ENCODE measurements at places on chromosomes 2 and 18.

DNA sequence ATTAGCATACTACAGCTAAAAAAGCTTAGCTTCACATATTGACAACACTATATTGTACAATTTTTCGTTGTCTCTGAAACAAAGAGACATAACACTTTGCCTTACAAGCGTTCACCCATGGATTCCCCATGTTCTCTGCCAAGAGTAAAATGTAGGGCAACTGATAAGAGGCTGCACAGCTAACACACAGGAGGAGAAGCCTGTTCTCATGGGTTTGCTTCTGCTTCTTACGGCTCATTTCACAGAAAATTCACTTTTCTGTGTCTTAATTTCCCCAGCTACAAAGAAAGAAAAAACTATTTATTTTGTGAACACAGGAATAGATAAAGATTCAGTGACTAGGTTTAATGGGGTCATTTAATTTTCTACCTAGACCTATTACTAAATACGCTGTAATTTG is 182.8 kb upstream of the DLGAP1 start:
- no peak for DNase-seq

GRCh38 chr2:127660291-127660578 is 14.3 kb downstream of the GPR17 start:
- DNase-seq, result no peak

GRCh38 chr2:11743366-11743765 is 3.1 kb upstream of the LPIN1 start:
- no peak for DNase-seq

GRCh38 chr18:58858591-58859468 is 5.8 kb upstream of the ZNF532 start:
- no peak for DNase-seq

- DNase-seq, result no peak
Observed at GRCh38 chr2:196719110-196719872, 79.8 kb downstream of the CCDC150 start.

GRCh38 chr18:79423211-79424007 is 27.7 kb downstream of the NFATC1 start:
- no peak for DNase-seq

- DNase-seq, result no peak
Observed at GRCh38 chr2:1254662-1255343, 158.5 kb upstream of the TPO start.

DNA sequence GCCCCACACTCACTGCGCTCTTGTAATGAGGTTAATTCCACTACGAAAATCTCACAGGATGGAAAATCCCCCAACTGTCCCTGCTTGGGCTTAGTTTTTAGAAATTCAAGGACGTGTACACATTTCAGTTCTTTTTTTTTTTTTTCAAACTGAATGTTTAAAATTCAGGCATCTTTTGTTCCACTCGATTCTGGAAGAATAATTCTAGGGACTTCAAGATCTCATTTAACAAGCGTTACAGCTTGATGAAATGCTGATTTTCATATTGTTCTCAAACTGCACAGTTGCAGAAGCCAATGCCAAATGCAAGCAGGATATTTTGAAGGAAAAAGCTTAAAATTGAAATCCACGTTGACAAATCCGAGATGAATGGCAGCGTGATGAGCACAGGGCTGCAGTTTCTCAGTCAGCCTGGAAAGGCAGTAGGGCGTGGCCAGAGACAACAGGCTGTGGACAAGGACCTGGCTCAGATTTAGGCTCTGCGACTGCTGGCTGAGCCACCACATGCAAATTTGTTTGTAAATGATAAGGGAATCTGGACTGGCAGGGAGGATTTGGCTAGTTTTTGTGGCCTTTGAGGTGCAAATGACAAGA is 128.1 kb upstream of the MYCN start:
- DNase-seq, result no peak

DNA sequence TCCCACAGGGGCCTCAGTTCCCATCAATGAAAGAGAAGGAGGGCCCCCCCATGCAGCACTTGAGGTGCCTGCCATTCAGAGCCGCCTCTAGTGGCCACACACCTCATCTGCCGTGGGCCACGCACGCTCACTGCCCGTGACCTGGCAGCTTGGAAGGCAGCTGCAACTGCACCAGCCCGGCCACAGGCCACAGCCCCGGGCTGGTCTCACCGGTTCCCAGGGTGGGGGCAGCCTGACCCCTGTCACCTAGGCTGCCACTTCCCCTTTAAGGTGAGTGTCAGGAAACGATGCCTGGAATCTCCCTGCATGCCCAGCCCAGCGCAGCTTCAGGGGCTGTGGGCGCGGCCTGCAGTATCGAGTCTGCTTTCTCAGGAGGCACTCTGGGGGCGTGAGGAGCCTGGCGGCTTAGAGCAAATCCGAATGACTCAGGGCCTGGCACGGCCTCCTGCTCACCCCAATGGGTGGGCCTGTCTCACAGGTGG is 2.6 kb downstream of the MAB21L4 start:
- peak; percentile 66 for DNase-seq

DNA sequence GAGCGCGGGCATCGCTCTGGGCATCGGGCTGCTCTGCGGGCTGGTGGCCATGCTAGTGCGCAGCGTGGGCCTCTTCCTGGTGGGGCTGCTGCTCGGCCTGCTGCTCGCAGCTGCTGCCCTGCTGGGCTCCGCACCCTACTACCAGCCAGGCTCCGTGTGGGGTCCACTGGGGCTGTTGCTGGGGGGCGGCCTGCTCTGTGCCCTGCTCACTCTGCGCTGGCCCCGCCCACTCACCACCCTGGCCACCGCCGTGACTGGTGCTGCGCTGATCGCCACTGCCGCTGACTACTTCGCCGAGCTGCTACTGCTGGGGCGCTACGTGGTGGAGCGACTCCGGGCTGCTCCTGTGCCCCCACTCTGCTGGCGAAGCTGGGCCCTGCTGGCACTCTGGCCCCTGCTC is 3.8 kb downstream of the TMEM198 start:
- no peak for DNase-seq

- no peak for DNase-seq
Observed at GRCh38 chr18:34718610-34719009, 8.5 kb downstream of the DTNA start.

DNA sequence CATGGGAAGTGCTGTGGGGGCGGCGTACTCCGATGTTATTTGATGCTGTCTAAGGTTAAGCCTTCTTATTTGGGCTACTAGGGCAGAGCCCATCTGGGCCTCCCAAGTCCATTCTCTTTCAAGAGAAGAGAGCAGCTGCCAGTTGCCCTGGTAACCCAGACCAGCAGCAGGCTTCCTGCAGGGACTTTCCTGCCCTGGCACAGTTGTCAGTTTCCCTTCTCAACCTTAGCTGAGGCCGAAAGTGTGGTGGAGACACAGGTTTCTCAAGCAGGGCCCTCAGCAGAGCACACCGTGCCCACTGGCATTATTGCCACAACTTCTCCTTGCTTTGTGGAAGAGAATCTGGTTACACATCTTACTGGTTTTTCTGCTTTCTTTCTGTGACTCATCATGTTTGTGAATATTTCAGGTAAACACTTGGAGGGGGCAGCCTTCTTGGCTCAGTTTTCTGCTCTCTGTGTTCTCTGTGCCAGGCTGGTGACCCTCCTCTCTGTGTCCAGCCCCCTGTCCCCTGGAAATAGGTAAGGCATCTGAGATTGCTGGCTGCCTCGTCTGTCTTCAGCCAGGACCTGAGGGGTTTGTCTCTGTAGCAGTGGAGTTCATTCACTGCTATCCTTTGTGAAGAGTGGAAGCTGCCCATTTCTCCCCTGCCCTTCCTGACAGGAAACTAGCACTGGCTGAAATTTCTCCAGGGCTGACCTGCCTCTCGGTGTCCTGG is 111.0 kb downstream of the B3GNT2 start:
- no peak for DNase-seq

DNA sequence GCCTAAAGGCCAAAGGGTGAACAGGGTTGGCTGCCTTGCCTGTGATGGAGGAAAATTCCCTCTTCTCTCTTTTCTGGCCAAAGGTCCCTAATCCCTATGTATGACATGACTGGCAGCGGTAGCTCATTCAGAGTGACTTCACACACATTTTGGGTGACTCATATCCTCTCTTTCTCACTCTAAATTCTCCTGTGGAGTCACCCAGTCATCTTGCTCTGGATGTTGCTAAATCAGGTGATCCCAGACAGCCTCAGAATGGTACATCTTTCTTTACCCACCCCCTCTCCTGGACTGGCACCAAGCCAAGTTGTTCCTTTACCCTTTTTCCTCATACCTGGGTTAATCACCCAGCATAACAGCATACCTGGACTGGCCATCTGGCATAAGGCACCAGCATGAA is 77.2 kb downstream of the NEURL3 start:
- no peak for DNase-seq

DNA sequence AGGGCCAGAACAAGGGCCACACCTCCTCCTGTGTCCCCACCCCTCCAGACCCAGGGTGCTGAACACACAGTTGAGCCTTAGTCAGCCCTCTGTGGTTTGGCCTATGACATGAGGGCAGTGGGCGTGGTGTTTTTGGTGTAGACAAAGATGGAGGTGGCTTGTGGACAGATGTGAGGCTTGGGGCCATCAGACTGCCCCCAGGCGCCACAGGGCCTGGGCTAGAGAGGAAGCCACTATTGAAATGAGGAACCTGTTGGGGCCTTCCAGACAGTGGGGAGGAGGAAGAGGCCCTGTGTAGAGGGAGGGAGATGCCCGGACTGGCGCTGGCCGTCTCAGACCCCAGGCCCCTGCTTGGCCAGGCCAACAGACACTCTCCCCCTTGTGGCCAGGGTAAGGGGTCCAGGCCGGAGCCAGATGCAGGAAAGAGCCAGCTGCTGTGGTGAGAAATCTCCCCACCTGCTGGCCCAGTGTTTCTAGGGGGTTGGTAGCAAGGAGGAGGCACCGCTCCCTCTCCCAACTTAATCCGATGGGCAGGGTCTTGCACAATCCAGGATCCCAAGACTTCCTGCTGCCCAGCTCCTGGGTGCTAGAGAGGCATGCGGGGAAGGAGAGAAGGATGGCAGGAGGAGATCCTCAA is 53.8 kb downstream of the SMAD7 start:
- no peak for DNase-seq

DNA sequence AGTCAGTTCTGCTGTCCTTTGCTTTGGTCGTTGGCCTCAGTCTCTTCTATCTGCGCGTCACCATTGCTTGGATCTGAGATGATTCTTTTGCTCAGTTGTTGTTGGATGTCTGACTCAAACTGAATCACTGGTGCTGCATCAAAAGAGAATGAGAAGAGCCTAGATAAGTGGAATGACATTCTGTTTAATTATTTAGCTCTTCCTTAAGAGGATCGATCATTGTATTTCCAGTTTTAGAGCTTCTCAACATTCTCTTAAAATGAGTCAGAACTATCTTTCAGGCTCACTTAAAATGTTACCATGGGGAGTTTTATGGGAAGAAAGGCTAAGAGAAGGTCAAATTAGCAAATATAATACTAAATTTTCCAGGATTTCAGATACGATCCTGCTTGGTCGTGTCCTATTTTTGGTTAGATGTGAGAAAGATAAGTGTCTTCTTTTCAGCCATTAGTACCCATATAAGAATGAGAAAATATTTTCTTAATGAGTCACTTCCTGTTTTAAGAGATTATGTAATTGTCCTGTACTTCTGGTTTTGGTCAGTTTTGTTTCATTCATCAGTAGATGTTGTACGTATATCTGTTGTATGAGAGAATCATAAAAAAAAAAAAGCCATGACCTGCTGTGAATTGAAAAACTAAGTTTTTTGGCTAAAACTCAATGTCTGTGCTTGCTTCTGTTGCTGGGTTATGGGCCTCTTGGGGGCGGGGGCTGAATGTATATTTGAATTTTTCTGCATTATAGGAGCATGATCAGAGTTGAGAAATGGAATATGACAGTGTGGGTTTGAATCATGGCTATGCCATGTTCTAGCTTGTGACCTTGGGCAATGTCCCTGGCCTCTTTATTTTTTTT is 31.6 kb upstream of the CASP10 start:
- DNase-seq, result no peak

DNA sequence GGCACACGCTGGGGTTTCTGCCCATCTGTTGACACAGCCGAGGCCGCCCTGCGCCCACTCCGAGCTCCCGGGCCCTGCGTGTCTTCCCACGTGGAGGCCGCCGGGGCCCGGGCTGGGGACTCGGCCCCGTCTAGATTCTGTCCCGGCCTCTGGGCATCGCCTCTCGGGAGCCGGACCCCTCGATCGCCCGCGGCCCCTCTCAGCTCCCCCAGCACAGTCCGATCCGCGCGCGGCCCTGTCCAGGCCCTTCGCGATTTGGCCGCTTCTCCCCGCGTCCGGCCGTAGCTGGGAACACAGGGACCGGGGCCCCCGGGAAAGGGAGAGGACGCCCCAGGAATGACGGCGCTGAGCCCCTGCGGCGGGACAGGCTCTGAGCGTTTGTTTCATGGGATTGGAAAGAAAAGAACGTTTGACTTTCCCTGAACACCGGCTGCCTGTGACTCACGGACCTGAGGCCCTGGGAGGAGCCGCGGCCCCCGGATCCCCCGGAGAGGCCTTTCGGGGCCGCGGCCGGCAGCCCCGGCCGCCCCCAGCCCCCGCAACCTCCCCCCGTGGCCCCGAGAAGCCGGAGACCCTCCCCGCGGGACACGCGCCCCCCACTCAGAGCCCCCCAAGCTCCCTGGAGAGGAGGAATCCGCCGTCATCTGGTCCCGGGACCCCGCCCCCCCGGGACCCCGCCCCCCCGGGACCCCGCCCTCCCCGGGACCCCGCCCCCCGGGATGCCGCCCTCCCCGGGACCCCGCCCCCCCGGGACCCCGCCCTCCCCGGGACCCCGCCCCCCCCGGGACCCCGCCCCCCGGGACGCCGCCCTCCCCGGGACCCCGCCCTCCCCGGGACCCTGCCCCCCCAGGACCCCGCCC is 62.7 kb upstream of the CTDP1 start:
- DNase-seq, result no peak

GRCh38 chr2:74619651-74620297 is 28.4 kb downstream of the M1AP start:
- DNase-seq, result no peak

GRCh38 chr2:191539068-191539467 is 138.9 kb upstream of the NABP1 start:
- DNase-seq, result no peak

DNA sequence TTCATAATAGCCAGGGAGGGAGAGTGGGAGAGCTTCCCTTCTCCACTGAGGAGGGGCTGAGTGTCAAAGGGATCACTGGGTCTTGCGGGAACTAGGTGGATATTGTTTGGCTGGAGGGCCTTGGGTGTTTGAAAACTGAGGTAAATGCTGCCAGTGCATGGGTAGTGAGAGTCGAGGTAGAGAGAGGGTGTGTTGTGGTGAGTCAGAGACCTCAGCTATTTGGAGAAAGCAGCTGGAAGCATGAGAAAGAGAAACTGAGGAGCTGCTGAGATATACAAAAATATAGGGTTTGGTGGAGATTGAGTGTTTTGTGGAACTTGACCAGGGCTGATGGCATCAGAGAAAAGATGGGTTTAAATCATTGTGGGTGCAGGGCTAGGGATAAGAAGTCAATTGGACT is 127.0 kb upstream of the CCDC195 start:
- DNase-seq, result no peak

All from stimulated activated CD4-positive, alpha-beta T cell treated with anti-CD3 and anti-CD28 coated beads, Interleukin-1b, Interleukin-23, amount 100 ng/mL, for 24 hours (primary cell).